CMK (cell line): ENCODE measurements at places on chromosomes 4 and X.

DNA sequence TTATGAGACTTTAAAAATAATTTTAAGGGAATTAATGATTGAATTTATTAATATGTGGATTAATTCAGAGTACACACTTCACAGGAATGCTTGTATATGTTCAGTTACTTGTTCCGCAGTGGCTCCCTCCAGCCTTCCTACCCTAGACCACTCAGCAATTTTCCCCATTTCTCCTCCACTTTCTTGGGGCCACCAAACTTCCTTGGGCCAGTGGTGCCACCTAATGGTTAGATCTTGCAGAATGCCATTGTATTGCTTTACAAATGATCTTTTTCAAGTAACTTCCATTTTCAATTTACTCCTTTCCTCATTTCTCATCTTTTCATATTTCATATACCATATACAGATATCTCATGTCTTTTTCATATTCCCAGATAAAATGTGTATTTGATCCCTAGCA lies 3.6 kb upstream of the RNF175 start:
- DNase-seq = no peak

GRCh38 chrX:34563804-34564203 lies 93.3 kb downstream of the TMEM47 start:
- no peak for DNase-seq

- no peak for DNase-seq
These were observed 169.3 kb downstream of the CHIC2 start for GRCh38 chr4:53895137-53895536.

DNA sequence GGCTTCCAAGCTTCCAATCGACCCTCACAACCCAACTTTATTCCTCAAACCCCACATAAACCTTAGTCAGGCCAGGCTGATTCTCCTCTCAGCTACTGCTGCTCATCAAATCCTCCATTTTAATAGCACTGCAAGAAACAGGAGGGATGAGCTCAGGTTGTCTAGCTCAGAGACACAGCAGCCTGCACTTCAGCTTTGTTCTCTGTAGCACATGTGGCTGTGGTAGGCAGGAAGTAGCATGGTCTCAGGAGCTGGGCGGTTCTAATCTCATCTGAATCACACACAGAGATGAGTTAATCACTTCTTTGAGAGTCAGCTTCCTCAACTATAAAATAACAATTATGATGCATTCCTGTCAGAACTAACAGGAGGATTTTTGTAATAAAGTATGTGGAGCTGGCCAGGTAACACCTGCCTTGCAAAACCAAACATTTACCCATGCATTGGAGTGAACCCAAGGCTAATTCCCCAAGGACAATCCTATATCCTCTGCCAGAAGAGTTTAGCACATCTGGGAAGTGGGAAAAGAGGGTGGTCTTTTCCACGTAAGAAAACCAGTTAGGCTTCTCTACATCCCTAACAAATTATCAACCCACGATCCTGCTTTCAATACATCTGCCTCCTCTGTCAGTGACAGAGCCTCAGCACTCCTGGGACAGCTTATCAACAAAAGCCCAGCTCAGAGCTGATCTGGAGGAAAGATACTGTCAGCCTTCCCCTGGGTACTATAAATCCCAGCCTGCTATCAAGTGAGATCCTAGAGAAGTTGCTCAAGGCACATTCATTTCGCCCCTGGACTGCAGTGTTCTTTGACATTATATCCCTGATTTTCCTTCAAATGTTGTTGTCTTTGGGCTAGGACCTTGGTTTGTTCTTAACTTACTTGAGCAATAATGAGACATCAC lies 32.8 kb downstream of the ELOVL6 start:
- DNase-seq = no peak

GRCh38 chr4:169902658-169903345 lies 123.4 kb downstream of the MFAP3L start:
- no peak for DNase-seq

DNA sequence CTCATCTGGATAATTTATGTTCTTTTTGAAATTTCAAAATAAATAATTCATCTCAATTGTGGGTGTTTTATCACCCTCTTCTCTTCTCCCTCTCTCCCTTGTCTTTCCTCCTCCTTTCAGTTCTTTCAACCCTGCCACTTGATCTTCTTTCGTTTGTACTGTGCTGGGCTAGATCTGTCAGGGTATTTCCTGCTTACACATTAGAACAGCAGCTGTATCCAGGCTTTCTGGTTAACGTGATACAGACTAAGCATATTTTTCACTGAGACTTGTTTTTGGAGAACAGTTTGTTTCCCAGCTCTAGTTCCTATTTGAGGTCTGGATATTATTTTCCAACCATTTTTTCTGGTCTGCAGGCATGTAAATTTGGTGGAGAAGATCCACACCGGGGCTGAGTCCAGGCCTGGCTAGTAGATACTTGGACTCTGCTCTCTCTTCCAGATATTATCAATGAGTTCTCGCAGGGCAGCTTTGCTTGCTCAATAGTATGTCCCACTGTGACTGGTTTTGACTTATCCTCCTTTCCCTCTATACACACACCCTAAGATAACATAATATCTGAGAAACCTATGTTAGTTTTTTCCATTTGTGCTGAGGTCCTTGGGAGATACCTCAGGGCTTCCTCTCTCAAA lies 1310.7 kb upstream of the TENM3 start:
- no peak for DNase-seq

- DNase-seq = no peak
These were observed 20.7 kb upstream of the IL13RA1 start for GRCh38 chrX:118706681-118707080.

DNA sequence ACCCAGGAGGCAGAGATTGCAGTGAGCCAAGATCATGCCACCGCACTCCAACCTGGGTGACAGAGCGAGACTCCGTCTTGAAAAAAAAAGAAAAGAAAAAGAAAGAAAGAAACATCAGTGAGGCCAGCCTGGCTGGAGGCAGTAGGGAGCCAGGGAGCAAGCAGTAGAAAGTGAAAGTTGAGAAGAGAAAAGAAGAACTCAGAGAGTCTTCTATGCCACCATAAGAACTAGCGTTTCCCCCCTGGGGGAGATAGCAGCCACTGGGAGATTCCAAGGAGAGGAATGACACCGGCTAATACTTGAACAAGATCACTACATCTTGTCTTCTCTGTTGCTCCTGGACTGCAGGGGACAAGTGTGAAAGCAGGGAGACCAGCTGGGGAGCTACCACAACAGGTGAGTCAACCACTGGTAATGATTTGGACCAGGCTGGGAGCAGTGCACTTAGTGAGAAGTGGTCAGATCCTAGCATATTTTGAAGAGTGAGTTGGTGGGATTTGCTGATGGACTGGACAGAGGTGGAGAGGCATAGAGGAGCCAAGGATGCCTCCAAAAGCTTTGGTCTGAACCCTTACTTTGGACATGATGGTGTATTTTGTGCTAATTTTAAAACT lies 33.4 kb downstream of the SLC2A9 start:
- no peak for DNase-seq

DNA sequence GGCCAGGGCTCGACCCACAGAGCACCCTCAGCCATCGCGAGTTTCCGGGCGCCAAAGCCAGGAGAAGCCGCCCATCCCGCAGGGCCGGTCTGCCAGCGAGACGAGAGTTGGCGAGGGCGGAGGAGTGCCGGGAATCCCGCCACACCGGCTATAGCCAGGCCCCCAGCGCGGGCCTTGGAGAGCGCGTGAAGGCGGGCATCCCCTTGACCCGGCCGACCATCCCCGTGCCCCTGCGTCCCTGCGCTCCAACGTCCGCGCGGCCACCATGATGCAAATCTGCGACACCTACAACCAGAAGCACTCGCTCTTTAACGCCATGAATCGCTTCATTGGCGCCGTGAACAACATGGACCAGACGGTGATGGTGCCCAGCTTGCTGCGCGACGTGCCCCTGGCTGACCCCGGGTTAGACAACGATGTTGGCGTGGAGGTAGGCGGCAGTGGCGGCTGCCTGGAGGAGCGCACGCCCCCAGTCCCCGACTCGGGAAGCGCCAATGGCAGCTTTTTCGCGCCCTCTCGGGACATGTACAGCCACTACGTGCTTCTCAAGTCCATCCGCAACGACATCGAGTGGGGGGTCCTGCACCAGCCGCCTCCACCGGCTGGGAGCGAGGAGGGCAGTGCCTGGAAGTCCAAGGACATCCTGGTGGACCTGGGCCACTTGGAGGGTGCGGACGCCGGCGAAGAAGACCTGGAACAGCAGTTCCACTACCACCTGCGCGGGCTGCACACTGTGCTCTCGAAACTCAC lies 3.6 kb downstream of the MID1IP1 start:
- DNase-seq = no peak

DNA sequence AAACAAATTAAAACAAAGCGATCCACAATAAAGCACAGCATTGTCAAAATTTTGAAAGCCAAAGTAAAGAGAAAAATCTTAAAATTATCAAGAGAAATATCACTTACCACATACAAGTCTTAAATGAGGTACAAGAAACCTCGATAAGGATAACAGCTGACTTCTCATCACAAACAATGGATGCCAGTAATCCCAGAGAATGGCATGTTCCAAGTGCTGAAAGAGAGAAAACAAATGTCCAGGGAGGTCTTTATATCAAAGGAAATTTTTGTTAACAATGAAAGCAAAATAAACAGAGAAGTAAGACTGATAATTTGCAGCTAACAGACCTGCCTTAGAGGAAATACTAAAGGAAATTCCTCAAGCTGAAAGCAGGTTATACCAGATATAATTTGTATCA lies 460.4 kb upstream of the HS3ST1 start:
- DNase-seq = no peak

DNA sequence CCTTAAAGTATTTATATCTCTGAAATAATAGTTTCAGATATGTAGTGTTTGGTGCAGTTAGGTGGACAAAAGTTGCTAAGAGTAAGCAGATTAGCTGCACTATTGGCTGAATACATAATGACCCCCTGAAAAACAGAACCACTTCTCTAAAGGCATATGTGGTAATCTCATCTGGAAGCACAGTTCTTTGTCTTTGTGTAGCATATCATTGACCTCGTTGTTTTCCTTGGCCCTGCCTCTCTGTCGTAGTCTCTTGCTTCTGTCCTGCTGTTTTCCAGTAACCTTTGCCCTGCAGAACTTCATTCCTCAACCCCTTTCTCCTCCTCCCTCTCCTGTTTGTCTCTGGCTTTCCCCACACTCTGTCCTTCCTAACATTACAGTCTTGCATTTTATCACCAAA lies 41.4 kb downstream of the JADE3 start:
- no peak for DNase-seq

- DNase-seq = no peak
These were observed 2.2 kb upstream of the FMR1NB start for GRCh38 chrX:147978931-147979330.

DNA sequence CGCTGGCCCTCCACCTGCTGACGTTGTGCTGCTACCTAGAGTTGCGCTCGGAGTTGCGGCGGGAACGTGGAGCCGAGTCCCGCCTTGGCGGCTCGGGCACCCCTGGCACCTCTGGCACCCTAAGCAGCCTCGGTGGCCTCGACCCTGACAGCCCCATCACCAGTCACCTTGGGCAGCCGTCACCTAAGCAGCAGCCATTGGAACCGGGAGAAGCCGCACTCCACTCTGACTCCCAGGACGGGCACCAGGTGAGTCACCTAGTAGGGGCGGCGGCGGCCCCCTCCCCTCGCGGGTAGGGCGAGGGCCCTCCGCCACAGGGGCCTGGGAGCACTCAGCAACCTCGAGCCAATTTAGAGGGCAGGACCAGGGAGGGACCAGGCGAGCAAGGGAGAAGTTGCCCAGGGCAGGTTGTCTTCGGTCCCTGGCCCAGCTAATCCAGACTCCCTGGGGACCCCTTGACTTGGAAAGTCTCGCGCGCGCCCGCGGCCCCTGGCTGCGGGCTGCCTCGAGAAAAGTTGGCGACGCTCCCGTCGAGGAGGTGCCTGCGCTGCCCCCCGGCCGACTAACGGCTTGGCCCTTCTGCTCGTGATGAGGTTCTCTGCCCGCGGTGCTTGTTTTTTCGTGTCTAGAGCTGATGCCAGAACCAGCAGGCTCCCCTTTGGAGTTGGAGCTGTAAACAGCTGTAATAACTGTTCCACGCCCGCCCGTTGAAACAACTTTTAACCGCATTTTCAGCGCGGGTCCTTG lies 717 bp downstream of the EDA start:
- no peak for DNase-seq

DNA sequence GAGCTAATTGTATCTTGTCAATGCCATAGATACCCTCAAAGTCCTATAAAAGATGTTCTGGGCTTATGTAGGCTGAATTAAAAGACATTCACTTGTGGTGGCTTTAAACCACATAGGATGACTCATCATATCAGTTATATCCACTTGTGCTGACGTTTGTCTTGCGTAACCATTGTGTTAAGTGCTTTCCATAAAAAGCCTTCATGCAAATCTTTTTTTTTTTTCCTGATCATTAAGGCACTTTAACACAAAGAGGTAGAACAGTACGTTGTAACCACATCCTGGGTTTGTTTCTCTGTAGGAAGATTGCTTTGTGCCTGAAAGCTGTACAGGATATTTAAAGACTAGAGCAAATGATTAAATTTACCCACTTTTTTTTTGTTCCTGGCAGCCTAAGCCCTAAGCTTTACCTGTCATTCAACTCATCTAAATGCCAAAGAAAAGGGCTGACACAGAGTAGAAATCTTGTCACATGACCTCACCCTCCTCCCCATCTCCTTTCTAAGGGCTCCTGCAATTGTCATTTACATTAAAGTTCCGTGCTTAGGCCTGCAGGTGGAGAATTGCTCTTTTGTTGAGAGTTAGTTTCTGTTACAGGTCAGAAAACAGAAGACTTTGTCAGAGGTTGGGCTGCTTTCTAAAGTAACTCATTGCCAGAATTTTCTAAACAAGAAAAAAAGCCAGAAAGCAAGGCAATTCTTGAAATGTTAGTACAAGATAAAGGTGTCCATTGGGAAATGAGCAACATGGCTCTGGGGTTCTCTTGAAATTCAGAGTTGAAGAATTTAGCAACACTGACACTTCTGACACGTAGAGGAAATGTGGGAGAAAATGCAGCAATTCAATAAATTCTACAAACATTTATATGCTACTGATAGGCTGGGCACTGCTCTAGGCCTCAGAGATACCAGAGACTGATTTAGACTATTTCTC lies 555.6 kb downstream of the PPARGC1A start:
- no peak for DNase-seq
